ENCODE measurements at places on chromosomes 6 and 20.

DNA sequence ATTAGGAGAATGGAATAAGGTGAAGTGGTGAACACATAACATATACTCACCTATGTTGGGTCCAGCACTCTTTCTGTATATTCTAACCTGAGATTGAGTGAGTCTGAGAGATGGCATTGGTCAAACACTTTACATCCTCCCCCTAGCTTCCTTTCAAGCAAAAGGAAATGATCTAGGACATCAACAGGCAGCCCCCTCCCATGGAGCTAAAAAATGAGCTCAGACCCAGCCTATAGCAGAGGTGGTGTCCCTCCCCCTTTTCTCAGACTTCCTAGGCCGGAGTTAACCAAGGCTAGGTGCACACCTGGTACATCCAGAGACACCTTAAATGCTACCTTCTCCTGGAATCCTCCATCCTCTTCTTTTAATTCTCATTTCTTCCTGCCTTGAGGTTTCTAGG is 5.5 kb upstream of the SDC4 start:
- no peak for DNase-seq

DNA sequence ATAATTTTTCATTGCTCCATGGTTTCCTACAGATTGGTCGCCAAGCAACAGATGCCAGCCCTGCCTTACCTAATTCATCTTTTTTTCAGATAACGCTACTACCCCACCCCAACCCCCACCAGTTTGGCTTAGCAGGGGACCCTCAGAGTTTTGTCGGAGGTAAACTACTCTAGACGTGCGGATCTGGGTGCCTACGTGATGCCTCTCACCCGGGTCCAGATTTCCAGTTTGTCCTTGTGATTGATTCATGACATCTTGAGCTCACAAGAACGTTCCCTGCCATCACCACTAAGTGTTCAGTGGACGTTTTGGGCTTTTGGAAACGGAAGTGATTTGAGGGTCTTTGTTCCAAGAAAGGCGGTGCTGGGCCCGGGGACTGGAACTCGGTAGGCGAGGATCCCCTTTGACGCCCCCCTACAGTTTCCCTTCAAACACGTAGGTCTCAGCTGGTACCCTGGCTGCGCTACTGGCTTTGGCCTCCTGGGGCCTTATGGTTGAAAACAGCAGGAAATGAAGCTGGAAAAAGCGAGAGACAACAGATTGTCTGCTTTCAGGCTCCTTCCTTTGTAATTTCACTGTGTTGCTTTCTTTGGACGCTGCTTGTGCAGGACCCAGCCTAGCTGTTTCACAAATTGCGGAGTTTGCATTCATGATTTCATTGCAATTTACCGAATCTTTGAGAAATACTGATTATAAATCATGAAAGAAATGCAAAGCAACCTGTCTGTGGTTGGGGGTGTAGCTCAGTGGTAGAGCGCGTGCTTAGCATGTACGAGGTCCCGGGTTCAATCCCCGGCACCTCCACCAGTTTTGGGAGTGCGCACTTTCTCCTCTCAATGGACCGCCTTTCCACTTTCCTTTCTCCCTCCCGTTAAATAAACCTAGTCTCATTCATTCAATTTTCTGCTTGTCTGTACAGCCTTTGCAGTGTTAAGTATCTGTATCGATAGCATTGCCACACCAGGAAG is 81.0 kb downstream of the GPX5 start:
- no peak for DNase-seq

GRCh38 chr6:47241742-47242482 is 67.8 kb downstream of the TNFRSF21 start:
- DNase-seq: no peak

DNA sequence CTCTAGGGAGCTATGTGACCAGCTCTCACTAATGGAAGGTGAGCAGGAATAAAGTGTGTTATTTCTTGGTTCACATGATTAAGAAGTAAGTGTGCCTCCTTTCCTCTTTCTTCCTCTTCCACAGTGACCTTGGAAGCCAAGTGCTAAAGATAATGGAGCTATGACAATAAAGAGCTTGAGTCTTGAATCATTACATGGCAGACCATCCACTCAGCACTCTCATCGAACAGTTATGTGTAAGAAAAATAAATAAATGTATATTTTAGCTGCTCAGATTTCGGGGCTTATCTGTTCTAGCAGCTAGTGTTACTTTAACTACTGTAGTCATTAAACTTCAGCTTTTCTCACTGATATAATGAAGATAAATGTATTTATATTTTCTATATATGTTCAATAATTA is 72.9 kb downstream of the HDGFL1 start:
- no peak for DNase-seq

- DNase-seq: no peak
These were observed 9.1 kb upstream of the ECHDC1 start for GRCh38 chr6:127352524-127352923.

DNA sequence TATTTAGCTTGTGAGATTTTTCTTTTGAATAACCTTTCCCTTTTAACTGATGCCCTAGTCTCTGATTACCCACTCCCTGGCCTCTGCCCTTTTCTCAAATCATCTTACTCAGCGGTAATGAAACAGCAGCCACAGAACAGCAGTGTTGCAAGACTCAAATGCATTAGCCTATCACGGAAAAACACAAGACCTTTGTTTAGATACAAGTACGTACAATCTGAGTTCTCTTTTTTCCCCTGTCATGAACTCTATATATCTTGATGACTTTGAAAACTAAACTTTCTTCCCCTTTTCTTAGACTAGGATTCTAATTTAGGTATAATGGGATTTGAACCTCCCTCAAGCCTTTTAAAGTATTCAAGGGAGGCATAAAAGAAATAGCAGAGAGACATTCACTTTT is 1034.9 kb downstream of the EYS start:
- no peak for DNase-seq

- no peak for DNase-seq
These were observed 21.0 kb downstream of the CLDN20 start for GRCh38 chr6:155284775-155285174.

- DNase-seq: no peak
These were observed 235.1 kb upstream of the ZNF217 start for GRCh38 chr20:53828682-53829254.

DNA sequence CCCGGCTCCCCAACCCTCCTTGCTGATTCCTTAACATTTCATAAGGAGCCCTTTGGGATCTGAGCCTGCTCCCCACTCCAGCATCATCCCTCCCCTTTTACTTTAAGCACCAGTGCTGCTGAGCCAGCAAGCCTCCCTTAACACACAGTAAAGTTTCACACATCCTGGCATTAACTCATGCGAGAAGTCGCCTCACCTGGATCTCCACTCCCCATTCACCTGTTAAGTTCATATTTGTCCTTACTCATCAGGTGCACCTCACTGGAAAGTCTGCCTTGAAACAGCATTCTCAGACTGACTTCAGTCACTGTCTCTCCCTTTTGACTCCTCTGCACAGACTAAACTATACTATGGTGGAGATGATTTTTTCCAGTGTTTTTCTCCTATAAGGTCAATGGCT is 47.8 kb upstream of the MAP7 start:
- no peak for DNase-seq

DNA sequence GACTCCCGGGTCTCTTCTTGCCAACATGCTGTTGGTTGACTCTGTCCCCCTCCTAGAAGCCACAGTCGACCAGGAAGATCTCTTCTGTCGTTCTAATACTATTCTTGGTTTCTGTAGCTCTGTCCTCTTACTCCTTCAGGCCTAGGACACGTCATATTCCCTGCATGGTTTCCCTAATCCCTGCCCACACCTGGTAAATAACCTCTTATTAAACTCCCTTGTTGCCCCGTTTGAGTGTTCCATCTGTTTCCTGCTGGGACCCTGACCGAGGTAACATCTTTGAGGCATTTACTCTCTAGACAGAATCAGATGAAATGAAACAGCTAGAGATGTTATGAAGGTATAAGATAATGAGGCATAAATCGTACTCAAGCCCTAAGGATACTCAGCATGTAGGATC is 68.1 kb downstream of the PLCB4 start:
- no peak for DNase-seq

GRCh38 chr6:162056745-162057144 is 670.8 kb downstream of the PRKN start:
- no peak for DNase-seq

GRCh38 chr6:6588064-6588923 is at the start of gene LY86:
TSS of gene LY86 (plus strand) at chr6:6588720. CDS start at chr6:6588735, 15 bp downstream.
- no peak for DNase-seq

GRCh38 chr6:157541618-157542413 is 160.8 kb downstream of the ZDHHC14 start:
- DNase-seq: no peak

DNA sequence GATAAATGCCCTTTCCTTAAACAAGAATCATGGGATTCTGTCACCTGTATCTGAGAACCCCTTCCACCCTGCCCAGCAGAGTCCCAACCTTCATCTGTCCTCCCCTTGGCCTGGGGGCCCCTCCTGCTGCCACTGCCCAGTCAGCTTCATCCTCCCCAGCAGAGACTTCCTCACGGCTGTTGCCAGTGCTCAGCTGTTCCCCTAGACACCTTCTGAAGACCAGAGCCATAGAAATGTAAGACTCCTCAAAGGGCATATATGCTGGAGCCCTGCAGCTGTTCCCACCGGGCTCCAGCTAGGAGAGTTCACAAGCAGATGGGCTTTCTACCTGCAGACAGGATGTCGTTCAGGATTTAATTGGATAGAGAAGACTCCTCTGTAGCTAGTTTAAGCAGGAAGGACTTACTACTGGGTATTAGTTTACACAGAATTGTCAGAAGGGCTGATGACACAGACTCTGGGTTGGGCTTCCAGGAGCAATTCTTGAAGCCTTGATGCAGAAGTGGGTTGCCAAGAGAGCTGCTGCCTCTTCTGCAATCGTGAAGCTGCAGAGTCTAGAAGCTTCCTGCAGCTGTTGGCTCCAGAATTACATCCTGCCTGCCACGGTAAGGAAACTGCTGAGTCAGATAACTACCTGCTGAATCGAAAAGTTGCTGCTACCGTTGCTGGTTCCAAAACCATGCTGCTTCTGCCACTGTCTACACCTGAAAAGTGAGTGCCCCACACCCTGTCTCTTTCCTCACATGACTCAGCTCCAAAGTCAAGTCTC is 57.1 kb upstream of the MLN start:
- DNase-seq: no peak

Measured in stimulated activated CD8-positive, alpha-beta memory T cell treated with anti-CD3 and anti-CD28 coated beads, Interleukin-15, amount 100 ng/mL, for 4 hours (primary cell).